ENCODE measurements at places on chromosomes 7 and 10.

DNA sequence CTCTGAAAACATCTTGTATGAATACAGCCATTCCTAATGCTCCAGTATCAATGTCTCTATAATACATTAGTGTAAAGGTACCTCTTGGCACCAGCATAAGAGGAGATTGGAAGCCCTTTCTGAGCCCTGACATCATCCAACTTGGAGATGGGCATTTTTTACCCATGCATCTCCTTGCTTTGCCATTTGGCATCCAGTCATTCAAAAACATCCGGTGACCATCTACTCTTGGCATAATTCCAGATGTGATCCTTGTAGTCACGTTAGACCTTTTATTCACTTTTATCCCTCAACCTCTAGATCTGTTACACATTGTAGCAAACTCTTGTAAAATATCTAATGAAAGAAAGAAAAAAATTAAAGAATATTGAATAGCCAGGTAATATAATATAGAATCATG is 17.9 kb upstream of the SGMS1 start:
- no peak for DNase-seq

- no peak for DNase-seq
Observed at GRCh38 chr10:47451998-47452494, 31.9 kb downstream of the ANXA8 start.

DNA sequence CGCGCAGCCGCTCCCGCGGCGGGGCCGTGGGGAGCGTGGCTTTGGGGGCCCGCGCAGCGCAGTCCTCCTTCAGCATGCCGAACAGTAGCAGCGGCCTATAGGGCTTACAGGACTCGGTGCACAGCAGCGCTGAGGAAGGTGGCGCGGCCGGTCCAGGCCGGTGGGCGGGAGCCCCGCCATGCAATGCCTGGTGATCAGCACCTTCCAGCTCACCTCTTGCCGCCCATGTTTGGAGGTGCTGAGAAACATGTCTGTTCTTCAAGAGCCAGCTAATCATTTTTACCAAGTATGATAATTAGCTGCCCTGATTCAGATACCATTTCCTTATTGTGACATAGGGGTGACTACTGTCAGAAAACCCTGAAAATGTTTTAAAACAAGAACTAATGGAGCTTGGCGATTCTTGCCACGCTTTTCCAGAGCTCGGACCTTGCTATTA is 33.5 kb upstream of the SFTPD start:
- DNase-seq, result no peak

DNA sequence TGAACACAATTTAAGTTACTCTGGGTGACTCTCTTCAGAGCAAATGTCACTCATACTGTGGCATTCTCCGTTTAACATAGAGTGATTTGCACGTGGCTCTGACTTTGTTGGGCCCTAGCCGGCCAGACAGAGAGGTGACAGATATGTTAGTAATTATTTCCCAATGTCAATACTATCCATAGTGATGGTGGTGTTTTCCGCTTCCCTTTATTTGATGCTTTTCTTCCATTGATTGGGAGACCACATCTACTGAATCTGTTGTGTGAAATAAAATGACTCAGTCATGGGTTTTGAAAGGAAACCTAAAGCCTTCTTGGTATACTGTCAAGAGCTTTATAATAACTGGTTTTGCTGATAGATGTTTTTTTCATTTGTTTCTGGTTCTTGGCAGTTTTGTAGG is 7.4 kb downstream of the AVL9 start:
- no peak for DNase-seq

DNA sequence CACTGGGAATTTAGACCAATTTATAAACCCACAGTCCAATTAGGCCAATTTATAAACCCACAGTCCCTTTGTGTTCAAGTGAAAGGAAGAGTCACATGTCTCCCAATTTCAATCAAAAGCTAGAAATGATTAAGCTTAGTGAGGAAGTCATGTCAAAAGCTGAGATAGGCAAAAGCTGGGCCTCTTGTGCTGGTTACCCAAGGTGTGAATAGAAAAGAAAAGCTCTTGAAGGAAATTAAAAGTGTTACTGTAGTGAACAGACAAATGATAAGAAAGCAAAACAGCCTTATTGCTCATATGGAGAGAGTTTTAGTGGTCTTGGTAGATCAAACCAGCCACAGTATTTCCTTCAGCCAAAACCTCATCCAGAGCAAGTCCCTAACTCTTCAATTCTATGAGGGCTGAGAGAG is 245.0 kb downstream of the HDAC9 start:
- no peak for DNase-seq

GRCh38 chr7:155538293-155538692 is 8.1 kb downstream of the CNPY1 start:
- no peak for DNase-seq

- DNase-seq, result no peak
Observed at GRCh38 chr7:27172315-27172774, 1.8 kb downstream of the HOXA10 start.

GRCh38 chr10:129552119-129552518 is 85.1 kb downstream of the MGMT start:
- DNase-seq, result no peak

GRCh38 chr10:93261961-93262610 is 188.4 kb downstream of the CYP26A1 start:
- DNase-seq, result peak; percentile 14

- no peak for DNase-seq
Observed at GRCh38 chr7:80731281-80731680, 92.8 kb downstream of the CD36 start.

DNA sequence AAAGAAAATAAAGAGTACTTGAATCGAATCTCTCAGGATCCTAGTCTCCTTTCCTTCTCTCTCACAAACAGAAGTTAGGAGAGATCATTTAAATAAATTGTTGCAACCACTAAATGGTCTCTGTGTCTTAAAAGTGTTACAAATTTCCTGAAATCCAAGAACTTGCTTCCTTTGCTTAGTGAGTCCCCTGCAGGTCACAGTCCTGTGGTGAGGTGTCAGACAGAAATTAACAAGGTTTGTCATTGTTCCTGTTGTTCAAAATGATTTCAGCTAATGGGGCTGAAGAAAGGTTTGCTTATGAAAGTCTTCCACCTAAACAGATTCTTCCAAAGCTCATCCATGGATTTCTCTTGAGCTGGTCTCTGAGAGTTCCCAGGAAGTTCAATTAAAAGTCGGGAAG is 151.6 kb upstream of the SLC26A5 start:
- DNase-seq, result no peak

GRCh38 chr7:148472406-148472805 is 118.2 kb upstream of the C7orf33 start:
- DNase-seq, result no peak

DNA sequence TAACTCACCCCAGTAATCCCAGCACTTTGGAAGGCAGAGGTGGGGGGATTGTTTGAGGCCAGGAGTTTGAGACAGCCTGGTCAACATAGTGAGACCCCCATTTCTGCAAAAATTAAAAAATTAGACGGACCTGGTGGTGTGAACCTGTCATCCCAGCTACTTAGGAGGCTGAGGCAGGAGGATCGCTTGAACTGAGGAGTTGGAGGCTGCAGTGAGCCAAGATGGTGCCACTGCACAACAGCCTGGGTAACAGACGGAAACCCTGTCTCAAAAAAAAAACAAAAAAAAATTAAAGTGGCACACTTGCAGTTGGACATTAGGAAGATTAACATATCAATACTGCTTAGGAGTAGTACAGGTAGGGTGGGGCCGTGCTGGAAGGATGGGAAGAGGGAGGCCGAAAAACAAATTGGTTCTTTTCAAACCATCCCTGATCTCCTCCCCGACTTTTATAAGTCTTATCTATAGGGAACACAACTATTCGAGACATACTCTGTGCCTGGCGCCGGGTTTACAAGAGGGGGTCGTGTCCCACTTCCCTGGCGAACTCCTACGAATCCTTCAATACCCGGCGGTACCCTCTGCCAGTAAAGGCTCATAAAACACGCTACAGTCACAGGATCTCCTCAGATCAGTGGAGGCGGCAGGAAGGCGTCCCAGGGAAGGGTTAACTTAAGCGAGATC is 628 bp downstream of the TAF6 start:
- DNase-seq, result no peak

DNA sequence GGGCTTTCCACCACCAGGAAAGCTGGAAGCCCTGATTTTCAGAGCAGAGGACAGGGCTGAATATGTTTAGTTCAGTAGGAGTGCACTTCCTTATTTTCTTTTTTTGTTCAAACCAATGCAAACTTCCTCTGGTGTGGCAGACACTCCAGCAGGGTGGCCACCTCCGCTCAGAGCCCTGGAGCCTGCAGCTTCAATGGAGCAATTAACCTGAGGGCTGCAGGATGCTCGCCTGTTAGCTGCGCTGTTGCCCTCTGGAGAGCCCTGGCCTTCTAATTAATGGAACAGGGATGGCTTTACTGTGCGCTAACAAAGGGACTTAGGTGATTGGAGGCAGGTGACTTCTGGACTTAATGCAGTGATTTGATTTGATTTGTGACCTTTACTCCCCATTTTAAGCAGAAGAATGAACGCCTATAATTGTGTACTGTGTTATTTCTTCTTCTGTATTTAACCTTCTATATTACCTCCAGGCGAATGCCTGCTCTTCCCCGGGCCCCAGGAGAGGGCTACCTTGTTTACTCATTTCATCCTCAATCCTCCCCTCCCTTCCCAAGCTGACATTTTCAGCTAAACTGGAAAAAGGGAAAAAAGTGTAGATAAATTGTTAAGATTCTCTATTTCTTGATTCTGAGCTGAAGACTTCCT is 123.0 kb upstream of the CTBP2 start:
- no peak for DNase-seq

- peak; percentile 78 for DNase-seq
Observed at GRCh38 chr7:27547401-27547800, 115.3 kb downstream of the HIBADH start.

GRCh38 chr10:34626158-34626880 is 188.8 kb downstream of the PARD3 start:
- no peak for DNase-seq

GRCh38 chr10:126905776-126906703 is 812 bp downstream of the DOCK1 start:
- DNase-seq, result no peak

- no peak for DNase-seq
Observed at GRCh38 chr10:6823770-6824169, 243.7 kb upstream of the PRKCQ start.

Data from COLO829 (cell line).